ENCODE measurements at places on chromosomes 2 and 18.

- DNase-seq, result no peak
These were observed 20.3 kb downstream of the COL5A2 start for GRCh38 chr2:189159273-189159672.

GRCh38 chr2:220948579-220948978 lies 623.5 kb downstream of the EPHA4 start:
- DNase-seq, result no peak

- DNase-seq, result peak; percentile 21
These were observed 32.2 kb downstream of the IKZF2 start for GRCh38 chr2:213119061-213119809.

GRCh38 chr2:54957321-54957999 lies 92.8 kb downstream of the RTN4 start:
- DNase-seq, result no peak

GRCh38 chr18:43627848-43628530 lies 350.7 kb upstream of the SYT4 start:
- no peak for DNase-seq

DNA sequence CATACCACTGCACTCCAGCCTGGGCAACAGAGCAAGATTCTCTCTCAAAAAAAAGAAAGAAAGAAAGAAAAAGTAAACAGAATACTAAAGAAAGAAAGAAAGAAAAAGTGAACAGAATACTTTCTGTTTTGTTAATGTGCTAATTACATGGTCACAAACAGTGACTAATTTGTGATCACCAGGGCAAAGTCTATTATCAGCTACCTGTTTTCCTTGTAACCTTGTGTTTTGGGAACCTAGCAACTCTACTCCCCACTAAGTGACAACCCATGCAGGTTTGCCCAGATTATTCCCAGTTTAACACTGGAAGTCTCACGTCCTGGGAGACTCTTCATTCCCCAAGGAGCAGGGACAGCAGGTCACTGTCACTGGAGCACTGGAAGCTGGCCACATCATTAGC lies 16.7 kb upstream of the UGT1A9 start:
- DNase-seq, result no peak

DNA sequence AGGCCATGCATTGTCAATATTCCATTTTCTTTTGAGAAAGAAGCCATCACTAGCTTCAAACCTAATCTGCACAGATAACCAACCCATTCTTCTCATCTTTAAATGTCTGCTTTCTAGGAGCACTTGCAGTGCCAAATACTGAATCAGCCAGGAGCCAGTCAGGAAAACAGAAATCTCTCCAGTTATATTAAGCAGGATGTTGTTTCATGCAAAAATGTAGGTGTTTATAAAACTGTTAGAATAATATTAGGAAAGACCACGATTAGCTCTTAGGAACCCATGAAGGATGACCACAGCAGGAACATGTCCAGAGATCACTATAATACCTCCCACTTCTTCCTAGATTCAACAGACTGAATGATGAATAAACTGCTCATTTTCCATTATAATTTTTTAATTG lies 86.0 kb downstream of the TTC32 start:
- no peak for DNase-seq

- no peak for DNase-seq
These were observed 21.5 kb downstream of the RND3 start for GRCh38 chr2:150465703-150466569.

- DNase-seq, result no peak
These were observed 311.7 kb upstream of the PKDCC start for GRCh38 chr2:41736105-41736567.

GRCh38 chr2:126614524-126615227 lies 41.3 kb upstream of the GYPC start:
- DNase-seq, result no peak

GRCh38 chr2:15754703-15755099 lies 163.0 kb downstream of the DDX1 start:
- no peak for DNase-seq

DNA sequence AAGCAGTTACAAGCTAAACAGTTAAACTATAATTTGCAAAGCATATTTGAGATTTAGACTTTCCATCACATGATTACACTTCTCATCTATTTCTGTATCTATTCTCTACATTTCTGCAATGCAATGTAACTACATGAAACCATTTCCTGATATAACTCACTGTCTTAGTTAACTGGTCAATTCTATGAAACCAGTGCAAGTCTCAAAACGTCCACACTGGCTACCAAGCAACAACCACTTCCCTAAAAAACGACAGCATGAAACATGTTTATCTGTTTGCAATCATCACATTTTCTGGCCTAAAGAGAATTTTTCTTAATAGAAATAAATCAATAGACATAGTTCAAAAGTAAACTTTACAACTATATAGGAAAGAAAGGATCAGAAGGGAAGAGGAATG lies 17.4 kb downstream of the FECH start:
- no peak for DNase-seq

- DNase-seq, result no peak
These were observed 52.1 kb downstream of the COPS8 start for GRCh38 chr2:237137626-237138323.

GRCh38 chr2:22340716-22341115 lies 1044.3 kb upstream of the KLHL29 start:
- no peak for DNase-seq

DNA sequence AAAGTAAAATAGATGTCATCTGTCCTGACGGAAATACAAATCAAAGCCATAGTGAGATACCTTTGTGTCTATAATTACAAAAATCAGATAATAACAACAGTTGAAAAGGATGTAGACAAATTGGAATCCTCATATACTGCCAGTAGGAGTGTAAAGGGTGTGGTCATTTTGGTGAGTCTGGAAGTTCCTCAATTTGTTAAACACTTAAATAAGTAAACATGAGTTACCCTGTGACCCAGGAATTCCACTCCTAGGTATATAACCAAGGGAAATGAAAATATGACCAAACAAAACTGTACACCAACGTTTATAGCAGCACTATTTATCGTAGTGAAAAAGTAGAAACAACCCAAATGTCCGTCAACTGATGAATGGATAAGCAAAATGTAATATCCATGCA lies 24.0 kb downstream of the R3HDM1 start:
- no peak for DNase-seq

- DNase-seq, result no peak
These were observed 185.5 kb upstream of the DOK6 start for GRCh38 chr18:69215161-69215560.

DNA sequence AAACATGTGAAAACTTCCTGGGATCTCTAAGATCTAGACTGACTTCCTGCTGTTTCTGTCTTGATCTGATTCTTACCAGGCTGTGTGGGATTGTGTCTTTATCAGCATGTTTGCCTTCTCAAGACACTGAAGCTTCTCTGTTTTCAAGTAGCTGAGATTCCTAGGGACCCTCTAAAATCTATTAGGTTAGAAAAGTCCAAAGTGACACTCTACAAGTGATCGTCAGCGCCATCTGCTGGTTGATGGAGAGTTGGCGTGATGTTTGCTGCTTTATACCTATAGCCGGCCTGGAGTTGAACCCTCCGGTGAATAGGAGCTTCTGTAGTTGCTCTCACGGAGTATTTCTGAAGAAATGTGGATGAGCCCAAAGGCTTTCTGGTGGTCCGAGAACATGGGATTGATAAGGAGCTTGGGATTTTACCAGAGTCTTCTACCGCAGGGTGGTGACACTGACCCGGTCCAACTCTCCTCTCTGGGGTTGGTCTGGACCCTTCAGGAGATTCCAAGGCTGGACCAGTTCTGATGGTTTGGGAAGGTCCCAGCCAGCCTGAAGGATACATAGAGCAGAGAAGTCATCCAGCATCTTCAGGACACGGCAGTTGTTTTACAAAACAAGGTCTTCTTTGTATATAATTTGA lies 96.0 kb upstream of the TTC39C start:
- peak; percentile 53 for DNase-seq

DNA sequence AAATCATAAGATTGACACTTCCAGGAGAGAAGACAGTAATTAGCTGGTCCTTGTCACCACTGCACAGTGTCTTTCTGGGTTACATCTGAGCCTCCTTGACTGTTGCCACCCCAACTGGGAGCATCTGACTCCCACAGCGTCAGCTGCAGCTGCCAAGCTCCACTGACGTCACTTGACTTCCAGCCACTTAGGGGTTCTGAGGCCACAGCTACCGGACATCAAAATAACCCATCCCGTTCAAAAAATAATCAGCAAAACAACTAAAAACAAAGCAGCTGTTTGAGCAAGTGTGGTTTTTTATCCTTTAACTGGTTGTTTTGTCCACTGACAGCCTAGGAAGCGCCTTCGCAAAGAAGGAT lies 206.5 kb upstream of the AGAP1 start:
- no peak for DNase-seq

GRCh38 chr2:189115126-189115525 lies 64.4 kb downstream of the COL5A2 start:
- no peak for DNase-seq

DNA sequence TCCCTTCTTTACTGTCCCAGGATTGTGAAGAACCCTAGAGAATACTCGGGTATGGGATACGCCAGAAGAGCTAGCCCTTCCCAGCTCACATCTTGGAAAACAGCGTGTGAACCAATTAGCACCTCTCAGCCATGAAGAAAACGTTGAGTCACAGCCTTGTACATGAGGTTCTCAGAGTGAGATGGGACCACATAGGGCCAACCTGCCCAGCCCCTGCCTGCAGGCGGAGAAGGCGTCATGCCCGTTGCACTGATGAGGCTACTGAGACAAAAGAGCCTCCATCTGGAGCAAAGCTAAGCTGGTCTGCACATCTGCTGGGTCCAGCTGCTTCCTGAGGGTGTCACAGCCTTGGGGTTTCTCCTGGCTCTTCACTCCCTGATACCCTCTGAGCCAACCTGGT lies 92.2 kb downstream of the LBH start:
- DNase-seq, result no peak

DNA sequence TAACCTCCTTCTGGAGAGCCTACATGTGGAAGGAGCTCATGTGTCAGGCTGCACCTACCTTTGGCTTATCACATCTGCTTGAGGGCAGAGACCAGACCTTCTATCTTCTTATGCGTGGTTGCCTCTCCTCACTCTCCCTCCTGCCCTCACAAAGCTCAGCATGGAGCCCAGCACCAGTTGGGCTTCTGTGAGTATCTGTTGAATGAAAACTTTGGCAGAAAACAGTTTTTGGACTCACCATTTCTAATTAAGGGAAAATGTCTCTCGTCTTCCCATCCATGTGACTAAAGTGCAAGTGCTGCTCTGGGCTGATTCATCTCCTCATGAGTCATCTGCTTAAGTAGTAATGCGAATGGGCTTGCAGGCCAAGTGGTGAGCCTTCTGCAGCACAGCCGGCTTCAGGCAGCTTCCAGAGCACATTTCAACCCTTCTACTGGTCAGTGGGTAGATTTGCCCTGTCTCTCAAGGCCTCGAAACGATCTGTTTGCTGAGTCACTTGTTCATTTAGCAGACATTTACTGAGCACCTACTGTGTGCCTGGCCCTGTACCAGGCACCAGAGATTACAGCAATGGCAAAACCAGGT lies 102.6 kb downstream of the VSNL1 start:
- no peak for DNase-seq

DNA sequence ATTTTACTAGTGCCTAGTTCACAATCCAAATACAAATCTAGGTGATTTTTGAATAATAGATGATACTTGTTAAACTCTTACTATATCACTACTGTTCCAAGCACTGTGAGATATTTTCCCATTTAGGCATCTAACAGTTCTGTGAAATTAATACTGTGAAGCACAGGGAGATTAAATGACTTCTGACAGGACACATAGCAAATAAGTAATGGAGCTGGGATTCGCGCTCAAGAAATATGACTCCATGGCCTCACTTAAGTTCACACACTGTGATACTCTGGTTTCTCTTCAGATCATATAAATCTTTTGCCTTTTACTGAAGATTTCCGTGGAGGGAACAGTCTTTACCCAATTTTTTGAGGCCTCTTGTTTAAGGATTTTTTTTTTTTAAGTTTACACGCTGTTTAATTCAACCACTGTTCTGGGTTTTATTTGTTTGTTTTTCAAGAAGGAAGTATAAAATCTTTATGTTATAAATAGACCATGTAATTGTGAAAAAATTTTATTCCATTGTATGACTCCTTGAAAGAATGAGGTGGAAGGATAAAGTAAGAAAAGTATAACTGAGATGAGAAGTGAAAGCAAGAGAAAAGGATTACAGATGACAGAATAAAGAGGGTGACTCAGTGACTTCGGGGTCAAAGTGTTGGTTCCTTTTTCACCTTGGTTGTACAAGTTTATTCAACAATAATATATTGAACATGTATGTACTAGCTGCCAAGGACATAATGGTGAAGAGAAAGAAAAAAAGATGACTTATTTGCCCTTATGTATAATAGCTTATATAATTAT lies 30.2 kb downstream of the RBM45 start:
- no peak for DNase-seq

DNA sequence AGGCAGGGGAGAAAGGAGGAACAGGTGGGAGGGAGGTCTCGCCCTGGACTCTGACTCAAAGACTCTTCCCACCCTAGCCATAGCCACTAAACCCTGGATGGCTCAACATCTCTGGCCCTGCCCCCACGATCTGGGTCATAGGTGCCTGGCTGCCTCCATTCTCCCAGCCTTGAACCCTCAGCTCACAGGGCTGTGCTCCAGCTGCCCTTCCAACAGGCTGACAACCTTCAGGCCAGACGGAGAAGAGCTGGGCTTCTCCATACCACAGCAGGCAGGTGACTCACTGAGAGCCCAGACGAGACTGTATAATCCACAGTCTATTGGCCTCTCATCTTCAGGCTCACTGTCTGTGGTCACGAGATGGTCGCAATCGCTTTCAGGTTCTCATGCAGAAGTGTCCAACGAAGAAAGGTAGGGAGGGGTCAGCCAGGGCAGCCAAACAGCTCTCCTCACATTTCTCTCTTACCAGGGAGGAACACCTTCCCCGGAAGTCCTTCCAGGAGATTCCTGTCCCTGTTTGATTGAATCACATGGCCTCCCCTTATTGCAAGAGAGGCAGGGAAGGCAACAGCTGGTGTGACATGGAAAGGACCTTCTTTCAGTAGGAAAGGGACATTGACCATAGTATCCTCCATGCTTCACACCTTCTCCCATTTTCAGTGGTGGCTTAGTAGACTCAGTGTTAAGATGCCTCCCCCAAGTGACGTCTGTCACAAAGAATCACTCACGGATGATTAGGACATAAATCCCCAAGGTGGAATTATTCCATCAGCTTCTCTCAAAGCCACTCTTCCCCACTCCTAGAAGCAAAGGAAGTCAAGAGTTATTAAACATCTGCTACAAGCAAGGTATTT lies 100.1 kb downstream of the MRO start:
- no peak for DNase-seq

- no peak for DNase-seq
These were observed 306.6 kb downstream of the PTH2R start for GRCh38 chr2:208713066-208713745.

- no peak for DNase-seq
These were observed 240.5 kb upstream of the MYT1L start for GRCh38 chr2:2571301-2572150.

DNA sequence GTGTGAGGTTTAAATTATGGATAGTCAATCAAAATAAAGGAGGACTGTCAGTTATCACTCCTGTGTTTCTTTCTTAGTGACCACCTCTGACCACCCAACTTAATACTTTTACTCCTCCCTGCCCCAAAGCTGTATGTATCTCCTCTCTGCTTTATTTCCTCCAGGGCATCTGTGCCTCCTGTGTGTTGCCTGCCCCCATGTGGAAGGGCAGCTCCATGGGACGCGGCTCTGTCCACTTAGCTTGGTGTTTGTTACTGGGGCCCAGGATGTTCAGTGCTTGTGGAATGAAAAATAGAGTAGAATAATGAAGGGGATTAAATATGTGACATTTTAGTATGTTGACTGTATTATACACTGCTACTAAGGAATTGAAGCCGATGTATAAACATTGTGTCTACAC lies 9.8 kb downstream of the ACP1 start:
- no peak for DNase-seq

Measured in central memory CD4-positive, alpha-beta T cell (primary cell).